AG08396 (cell line): ENCODE measurements at places on chromosomes 7 and 10.

DNA sequence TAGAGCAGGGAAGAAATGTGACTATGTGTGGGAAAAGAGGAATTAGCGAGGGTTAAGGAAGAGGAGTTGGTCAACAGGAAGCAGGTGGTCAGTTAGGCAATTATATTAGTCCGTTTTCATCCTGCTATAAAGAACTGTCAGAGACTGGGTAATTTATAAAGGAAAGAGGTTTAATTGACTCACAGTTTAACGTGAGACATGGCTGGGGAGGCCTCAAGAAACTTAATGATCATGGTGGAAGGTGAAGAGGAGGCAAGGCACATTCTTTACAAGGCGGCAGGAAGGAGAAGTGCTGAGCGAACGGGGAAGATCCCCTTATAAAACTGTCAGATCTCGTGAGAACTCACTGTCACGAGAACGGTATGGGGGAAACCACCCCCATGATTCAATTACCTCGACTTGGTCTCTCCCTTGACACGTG lies 35.0 kb downstream of the RAMP3 start:
- no peak for DNase-seq

GRCh38 chr7:157637216-157637949 lies 300.6 kb downstream of the DNAJB6 start:
- DNase-seq = no peak

- DNase-seq = no peak
These were observed 159.7 kb upstream of the PLXDC2 start for GRCh38 chr10:19656420-19657042.

GRCh38 chr7:96179341-96179740 lies 142.6 kb downstream of the SLC25A13 start:
- no peak for DNase-seq

DNA sequence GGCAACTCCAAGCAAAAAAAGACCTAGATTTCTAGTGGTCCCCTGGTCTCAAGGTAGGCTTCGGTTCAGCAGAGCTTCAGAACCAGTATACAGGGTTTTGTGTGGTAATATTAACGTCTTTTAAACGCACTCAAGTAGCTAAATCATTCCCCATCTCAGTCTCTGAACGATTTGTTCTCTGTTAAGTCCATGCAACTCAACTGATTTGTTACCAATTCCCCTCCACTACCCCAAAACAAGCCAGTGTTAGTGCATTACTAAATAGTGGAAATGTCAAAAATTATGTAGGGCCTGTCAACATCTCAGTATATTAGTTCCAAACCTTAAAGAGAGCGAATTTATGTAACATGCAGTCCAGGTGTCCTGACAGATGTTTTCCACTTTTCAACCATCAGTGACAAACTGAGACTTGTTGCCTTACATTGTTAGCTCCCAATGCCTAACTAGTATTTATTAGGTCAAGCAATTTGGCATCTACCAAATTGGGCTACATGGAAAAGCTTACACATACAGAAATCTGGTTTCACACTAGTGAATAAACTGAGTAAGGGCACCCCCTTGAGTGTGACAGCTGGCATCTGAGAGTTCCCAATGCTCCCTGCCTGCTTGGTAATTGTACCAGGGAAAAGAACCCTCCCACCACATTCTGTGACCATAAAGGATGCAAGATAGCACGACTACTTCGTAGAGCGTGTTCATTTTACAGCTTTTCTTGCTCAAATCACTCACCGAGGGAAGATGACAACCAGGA lies 12.2 kb downstream of the HNRNPA2B1 start:
- DNase-seq = no peak

GRCh38 chr7:48139459-48139858 lies 31.8 kb upstream of the ABCA13 start:
- DNase-seq = no peak

- peak; percentile 24 for DNase-seq
These were observed 89.3 kb upstream of the DIP2C start for GRCh38 chr10:778626-779330.

DNA sequence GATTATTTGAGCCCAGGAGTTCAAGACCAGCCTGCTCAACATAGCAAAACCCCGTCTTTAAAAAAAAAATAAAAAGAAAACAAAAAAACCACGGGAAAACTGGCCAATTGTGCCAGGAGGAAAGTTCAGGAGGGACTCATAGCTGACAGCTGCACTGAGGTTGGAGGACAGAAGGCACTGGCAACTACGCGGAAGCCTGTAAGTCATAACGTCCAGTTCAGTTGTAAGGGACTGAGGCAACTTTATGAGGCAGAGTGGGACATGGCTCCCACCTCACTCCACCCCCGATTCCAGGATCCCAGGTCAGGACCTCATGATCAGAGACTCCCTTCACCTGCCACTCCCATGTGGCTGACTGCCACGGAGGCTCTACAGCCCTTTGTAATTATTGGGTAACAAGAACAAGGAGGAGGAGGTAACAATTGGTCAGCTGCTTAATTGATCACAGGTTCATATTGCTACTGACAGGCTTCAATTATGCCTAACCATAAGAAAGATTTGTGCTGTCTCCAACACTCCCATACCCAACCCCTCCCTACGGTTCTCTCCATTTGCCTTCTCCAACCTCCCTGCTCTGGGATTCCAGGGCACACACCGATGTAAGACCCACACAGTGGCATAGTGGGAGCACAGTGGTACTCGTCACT lies 1.9 kb upstream of the CCL24 start:
- no peak for DNase-seq

DNA sequence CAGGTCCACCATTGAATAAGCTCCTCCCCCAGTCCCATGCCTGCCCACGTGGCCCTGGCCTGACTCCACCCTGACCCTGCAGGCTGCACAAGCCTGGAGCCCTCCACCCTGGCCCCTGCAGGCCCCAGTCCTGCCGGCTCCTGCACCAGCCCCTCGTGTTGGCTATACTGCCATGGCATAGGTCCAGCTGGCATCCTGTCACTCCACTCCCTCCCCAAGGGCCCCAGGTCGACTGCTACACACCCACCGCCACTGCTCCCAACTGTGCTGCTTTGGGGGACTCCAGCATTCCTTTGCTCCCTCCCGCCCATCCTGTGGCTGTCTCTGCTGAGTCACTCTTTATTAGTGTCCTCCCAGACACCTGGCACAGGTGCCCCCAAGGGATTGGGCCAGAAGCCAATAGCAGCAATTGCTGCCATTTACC lies 32.4 kb upstream of the HSPA12A start:
- DNase-seq = no peak

- no peak for DNase-seq
These were observed 380.9 kb downstream of the GATA3 start for GRCh38 chr10:8435186-8436055.

DNA sequence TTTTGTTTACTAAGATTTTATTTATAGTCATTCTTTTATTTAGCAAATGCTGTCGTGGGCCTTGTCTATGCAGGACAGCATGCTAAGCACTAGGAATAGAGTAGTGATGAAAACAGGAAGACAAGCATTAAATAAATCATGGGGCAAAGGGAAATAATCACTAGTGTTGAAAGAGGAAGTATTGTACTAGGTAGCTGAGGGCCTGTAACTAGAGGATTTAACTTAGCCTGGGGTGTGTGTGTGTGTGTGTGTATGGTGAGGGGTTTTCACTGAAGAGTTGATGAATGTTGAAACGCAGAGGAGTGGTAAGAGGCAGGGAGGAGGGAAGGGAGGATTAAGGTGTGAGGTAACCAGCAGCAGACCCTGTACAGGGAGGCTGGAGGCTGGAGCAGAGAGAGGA lies 446.4 kb downstream of the SDK1 start:
- DNase-seq = no peak

DNA sequence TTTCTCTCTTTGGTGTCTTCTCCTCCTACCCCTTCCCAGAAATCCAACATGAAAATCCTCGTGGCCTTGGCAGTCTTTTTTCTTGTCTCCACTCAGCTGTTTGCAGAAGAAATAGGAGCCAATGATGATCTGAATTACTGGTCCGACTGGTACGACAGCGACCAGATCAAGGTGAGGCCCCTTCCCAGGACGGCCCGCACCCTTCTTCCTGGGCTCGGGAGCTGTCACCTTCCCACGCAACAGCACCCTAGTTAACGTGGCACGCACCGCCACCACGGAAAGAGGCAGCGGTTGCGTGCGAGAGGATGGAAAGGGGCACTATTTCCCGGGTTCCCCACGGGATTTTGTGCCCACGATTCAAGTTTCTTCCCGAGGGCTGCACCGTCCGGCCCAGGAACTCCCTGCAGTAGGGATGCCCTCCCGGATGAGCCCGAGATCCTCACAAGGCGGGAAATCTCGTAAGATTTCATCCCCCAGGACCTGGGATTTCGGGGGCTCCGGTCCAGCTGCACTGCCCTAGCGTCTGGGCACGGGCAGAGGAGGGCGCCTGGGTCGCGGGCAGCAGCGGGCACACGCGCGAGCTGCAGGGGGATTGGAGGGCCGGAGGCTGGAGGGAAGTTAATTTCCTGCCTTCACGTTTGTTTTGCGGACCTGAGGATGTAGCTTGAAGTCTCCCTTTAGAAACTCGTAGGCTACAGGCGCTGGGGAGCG lies 834 bp downstream of the TAC1 start:
- DNase-seq = peak; percentile 3

- DNase-seq = peak; percentile 22
These were observed 580 bp downstream of the FAM200A start for GRCh38 chr7:99551334-99551733.

GRCh38 chr10:22593636-22594198 lies 120.7 kb downstream of the PIP4K2A start:
- DNase-seq = no peak

DNA sequence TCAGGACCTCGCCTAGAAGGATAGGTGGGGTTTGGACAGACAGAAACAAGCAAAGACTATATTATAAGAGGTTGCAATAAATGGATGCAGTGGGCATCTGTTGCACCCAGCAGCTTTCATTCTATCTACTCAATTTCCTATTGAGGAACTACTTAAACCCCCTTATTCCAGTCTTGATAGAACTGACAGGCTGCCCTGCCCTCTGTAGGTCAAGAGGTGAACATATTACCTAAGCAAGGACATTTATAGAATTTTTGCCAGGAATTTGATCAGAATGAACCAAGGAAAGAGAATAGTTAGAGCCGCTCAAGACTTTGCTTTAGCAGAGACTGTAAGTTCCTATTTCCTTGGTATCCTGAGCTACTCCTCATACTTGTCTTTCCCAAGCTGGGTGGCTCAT lies 9.5 kb downstream of the VTI1A start:
- DNase-seq = no peak
